ENCODE measurements at places on chromosomes 11 and 22.

DNA sequence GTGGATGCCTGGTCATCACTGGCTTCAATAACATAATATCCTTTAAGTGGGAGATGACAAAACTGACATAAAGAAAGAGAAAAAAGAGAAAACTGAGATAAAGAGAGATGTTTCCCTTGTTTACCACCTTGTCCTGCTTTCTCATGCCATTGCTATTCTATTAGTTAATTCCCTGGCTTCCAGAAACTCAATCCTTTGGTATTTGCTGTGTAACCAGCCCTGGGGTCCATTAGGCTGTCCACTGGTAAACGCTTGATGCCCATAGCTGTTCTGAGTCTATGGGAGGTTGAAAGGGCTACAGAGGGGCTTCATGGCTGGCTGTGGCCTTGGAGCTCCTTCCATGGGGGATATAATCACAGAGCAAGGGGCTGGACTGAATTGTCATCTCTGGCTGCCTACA, 243.4 kb upstream of the PLET1 start:
- no peak for DNase-seq

DNA sequence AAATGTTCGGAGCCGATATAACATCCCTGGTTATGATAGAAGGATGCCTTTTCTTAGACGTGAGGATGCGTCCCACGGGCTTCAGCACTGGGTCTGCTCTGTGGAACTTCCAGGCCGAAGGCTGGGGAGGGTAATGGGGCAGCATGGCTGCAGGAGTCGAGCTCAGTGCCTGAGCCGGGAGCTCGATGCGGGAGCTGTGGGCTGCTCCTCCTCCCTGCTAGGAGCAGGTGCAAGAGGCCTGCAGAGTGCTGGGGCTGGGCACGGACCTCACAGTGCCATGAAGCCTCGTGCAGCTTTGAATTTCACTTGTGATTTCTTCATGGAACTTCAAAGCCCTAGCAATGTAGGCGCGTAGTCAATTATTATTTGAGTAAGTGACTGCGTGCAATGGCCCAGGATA, 6.0 kb downstream of the TUBA8 start:
- DNase-seq = no peak

GRCh38 chr11:33475993-33476392, 218.8 kb downstream of the HIPK3 start:
- no peak for DNase-seq

DNA sequence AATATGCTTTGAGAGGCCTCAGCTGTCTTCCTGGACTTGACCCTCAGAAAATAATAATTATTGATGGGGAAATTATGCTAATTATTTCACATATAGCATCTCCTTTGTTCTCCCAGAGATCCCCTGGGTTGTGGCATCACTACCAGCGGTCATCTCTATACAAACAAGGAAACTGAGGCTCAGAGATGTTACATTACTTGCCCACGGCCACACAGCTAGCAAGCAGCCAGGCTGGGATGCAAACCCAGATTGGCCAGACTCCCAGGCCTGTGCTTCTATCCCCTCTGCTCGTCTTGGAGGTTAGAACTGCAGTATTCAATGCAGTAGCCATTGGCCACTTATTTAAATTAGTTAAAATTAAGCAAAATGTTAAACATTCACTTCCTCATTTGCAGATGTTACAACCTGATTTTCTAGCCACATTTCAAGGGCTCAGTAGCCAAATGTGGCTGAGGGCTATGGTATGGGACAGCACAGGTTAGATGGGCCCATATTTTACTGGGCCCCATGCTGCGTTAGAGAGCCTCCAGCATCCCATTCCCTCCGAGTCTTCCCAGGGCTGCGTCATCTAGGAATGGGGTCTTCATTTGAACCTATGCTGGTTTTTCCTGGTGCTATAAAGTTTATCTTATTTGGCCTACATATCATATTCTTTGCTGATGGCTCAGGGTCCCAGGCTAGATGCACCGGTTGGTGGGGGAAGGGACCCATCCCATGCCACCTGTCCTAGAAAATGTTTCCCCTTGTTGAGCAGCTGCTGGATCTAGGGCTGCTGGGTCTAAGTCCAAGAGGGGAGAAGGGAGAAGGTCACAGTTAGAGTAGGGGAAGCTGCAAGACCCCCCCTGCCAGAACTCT, 2.2 kb downstream of the SLC35C1 start:
- no peak for DNase-seq

GRCh38 chr11:103994094-103994493, 42.3 kb upstream of the DDI1 start:
- no peak for DNase-seq

DNA sequence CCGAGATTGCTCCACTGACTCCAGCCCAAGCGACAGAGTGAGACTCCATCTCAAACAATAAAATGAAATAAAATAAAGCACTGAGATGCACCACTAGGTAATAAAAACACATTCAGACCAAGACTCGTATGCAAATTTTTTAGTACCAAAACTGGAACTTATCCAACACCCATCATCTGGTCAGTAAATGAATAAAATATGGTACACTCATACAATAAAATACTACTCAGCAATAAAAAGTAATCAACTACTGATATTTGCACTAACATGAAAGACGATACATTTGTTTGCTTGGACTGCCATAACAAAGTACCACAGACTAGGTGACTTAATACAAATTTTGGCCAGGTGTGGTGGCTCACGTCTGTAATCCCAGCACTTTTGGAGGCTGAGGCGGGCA, 17.8 kb upstream of the POLD3 start:
- no peak for DNase-seq

GRCh38 chr11:75548595-75549272, 13.3 kb upstream of the SERPINH1 start:
- no peak for DNase-seq

- no peak for DNase-seq
Measured at GRCh38 chr11:58734681-58735490, 3.1 kb upstream of the GLYAT start.

DNA sequence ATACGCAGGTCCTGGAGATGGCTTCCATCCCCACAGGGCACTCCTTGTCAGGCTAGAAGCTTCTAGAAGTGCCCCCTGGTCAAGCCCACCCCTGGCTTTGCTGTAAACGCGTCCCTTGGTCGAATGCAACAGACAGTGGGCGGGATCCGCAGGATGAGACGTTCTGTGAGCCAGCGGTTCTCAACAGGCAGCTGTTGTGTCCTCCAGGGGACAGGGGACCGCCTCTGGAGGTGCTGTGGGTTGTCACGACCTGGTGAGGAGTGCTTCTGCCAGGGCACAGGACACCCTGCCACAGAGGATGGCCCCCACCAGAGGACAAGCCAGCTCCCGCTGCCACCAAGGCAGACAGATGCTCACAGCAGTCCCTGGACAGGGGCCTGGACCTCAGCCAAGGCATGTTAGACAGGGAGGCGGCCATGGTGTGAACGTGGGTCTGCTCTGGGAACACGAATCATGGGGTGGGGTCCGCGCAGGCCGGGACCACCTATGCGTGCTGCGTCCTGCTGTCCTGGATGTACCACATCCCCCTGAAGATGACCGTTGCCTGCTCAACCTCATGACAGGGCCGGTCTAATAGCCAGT, 11.7 kb downstream of the CRELD2 start:
- DNase-seq = no peak

DNA sequence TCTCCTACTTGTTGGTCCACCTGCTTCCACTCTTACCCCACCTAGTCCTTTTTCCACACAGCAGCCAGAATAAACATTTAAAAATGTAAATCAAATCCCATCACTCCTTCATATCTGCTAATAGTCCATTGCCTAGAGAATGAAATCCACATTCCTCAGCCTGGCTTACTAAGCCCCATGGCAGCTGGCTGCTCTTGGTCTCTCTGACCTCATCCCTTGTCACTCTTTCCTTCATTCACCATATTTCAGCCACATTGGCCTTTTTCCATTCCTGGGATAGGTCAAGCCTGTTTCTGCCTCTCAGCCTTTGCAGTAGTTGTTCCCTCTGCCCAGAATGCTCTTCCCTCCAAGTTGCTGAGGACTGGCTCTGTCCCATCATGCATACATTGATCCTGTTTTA, 512.8 kb downstream of the INSC start:
- no peak for DNase-seq

- DNase-seq = no peak
Measured at GRCh38 chr11:122141725-122142124, 25.7 kb upstream of the BLID start.

DNA sequence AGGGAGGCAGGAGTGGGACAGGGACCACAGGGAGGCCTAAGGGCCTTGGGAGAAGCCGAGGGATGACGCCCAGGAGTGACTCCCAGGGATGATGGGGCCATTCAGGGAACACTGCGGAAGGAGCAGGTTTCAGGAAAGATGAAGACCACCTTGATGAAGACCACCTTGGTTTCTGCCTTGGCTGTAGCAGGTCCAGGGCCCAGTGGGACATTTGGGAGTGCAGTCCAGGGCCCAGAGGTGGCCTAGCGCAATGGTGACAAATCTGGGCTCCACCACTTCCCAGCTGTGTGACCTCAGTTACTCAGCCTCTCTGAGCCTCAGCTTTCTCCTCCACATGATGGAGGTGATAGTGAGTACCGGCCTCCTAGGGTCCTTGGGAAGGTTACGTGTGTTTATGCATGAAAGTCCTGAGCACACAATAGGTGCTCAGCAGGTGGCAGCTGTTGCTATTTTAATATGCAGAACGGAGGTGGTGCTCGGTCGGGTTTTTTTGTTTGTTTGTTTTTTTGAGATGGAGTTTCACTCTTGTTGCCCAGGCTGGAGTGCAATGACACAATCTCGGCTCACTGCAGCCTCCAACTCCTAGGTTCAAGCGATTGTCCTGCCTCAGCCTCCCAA, 770 bp downstream of the TSGA10IP start:
- DNase-seq = no peak

All from CD14-positive monocyte (primary cell).